Inflammatory macrophage treated with lipopolysaccharide for 1 hour (primary cell): ENCODE measurements at places on chromosomes 12 and 14.

- DNase-seq: no peak
Observed at GRCh38 chr12:100114574-100114973, 28.1 kb downstream of the BLTP3B start.

DNA sequence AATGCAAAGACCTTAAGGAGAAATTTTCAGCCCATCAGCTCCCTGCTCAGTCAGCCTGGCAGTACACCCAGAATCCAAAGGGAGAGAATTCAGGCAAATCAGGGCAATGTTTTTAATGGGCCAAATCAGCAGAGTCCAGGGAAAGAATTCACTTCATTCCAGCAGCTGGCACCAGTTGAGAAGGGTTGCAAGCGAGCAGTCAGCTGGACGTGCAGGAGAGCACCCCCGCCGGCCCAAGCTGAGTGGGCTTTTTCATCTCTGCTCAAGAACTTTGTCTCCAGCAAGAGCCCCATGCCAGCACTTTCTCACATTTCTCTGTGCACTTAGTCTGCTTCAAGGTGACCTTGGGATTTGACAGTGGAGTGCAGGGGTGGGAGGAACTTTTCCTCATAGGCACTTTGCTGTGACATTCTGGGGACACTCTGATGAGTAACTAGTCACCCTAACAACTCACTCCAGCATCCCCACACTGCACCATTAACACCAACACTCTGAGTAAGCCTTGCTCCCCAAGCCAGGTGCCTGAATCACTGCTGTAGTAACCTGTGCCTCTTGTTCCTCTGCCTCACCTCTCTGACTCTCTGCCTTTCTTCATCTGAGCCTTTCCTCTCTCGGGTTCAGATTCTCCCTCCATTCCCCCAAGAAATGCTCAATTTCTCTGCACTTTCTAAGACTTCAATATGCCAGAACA lies 2.2 kb downstream of the ENDOU start:
- DNase-seq: no peak

- DNase-seq: no peak
Observed at GRCh38 chr12:44021471-44021971, 185.6 kb downstream of the TMEM117 start.

GRCh38 chr12:120230326-120230973 lies 29.5 kb upstream of the RPLP0 start:
- DNase-seq: no peak

DNA sequence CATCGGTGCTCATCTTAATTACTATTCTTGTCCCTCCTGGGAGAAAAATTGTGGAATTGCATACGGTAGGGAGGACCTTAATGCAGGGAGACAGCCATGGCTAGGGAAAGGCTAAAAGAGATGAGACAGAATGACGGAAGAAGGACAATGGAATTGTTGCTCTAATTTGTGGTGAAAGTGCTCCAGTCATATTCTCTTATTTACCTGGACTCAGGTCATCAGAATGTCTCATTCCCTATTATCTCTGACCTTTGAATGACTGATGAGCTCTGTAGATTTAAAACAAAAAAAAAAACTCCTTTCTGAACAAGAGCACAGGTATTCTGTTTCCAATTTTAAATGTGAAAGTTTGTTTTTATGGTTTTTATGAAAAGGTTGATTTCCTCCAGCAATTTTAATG lies 8.6 kb upstream of the EPS8 start:
- DNase-seq: no peak

DNA sequence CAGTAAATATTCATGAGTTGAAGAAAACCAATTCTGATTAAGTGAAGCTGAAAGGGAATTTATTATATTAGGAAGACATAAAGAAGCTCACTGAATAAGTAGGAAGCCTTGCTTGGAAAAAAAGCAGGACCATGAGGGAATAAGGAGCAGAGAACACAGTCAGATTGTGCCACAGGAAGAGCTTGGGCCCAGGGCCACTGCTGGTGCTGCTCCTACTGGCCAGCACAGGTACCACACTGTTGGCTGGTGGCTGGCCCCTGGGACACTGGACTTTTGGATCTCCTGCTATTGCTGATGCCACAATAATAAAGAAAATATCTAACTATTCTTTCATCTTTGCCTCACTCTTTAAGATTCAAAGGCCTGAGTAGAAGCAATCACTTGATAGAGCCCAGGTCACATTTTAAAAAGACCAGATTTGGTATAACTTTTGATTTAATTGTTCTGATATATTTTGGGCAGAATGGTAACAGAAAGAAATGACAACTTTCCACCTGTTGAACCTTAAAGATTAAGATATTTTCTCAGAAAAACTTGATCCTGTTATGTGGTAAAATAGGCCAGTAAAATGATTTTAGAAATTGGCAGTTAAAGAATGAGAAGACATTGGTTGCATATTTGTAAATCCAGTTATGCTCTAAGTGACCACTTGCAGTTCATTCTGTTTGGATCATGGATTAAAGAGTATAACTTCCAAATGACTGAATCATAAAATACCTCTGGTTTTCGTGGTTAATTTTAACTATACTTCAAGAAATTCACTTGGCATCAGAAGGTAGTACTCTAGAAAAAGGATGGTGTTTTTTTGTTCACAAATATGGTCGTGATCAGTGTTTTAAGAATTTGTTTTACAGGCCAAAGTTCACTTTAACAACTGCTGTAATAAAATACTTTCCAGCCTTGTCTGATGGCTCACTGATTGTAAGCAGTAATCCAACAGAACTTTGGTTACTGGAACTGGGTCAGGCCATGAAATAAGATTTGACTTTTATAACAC lies 68.3 kb downstream of the DERA start:
- DNase-seq: no peak

DNA sequence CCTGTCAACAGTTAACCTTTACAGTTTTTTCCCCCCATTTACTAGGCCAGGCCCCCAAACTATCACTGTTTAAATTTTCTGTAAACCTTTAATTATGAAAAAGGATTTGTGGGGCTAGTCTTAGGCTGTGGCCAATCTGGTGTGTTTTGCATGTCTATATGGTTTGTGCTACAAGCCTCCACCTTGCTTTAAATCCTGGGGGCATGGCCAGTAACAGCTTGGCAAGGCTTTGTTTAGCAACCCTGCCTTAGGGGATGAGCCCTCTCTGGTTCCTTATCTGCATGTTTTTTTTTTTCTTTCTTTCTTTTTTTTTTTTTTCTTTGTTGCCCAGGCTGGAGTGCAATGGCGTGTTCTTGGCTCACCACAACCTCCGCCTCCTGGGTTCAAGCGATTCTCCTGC lies 102.7 kb downstream of the KCNMB4 start:
- no peak for DNase-seq

DNA sequence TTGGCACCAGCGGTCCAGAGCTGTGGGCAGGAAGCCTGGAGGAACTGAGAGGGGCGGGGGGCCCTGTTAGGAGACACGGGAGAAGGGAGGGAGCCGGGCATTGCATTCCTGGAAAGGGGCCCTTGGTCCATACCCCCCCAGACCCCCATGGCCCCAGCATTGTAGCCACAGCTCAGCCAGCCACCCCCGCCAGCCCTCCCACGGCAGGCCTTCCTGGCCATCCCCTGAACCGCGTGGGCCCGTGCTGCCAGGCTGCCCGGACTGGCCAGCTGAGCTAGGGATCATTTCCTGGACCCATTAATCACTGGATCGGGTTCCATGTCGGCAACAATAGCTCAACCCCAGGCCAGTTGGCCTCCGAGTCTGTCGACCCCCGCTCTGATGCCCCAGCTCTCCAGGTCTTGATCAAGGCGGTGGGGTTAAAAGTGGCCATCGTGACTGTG lies 39.8 kb upstream of the DIO3 start:
- no peak for DNase-seq

- DNase-seq: no peak
Observed at GRCh38 chr14:65032319-65032718, 45.6 kb downstream of the FNTB start.
